ENCODE measurements at places on chromosomes 3 and 15.

- no peak for DNase-seq
Observed at GRCh38 chr3:105614288-105615030, 247.8 kb downstream of the ALCAM start.

DNA sequence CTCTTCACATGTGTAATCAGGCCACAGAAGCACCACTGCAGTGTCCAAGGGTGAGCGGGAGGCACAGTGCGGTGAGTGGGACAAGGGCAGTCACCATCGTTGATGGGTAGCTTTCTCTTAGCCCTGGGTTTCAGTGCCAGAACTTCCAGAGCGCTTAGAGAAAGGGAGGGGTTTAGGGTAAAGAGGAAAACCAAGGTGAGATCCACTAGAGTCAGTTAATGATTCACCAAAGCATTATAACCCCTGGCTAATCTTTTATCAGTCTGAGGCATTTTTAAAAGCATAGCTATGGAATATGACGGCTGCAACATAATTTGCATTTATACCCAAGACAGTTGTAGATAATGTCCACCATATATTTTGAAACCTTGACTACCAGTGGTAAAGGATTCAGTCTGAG is 94.8 kb downstream of the SHQ1 start:
- DNase-seq = no peak

DNA sequence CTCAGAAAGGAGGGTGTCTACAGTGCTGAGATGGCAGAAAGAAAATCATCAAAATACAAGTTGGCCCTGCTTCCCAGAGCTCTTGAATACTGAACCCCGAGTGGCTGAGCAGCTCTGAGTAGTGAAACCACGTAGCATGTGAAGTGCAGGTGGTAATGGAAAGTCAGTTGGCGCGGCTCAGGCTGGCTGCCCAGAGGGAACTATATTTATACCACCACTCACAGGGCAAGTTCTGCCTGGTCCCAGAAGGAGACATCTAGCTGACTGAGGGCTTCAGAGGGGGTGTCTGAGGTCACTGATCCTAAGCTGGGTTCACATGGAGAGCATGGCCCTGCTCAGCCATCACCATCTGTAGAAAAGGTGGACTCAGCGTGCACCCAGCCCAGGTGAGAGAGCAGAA is 129.6 kb upstream of the AGBL1 start:
- no peak for DNase-seq

- no peak for DNase-seq
Observed at GRCh38 chr3:86921971-86922680, 68.8 kb downstream of the VGLL3 start.

DNA sequence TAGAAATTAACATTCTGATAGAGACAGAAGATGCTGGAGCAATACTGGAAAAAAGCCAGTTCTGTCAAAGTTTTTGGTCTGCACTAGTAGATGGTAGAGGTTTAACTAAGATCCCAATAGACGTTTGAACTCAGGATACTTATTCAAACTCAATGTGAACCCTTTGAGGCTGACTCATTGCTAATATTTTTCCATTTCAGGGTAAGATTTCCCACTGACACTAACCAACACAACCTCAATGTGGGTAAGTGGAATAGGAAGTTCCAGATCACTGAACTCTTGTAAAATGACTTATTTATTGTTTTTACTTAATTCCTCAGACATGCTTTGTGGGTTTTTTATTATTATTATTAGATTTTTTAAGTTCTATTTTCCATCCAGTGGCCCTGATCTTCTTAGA is 1024.8 kb downstream of the EPHA3 start:
- DNase-seq = no peak

- no peak for DNase-seq
Observed at GRCh38 chr3:43862992-43863805, 172.5 kb downstream of the ABHD5 start.

- no peak for DNase-seq
Observed at GRCh38 chr15:34179234-34179633, 30.7 kb downstream of the KATNBL1 start.

DNA sequence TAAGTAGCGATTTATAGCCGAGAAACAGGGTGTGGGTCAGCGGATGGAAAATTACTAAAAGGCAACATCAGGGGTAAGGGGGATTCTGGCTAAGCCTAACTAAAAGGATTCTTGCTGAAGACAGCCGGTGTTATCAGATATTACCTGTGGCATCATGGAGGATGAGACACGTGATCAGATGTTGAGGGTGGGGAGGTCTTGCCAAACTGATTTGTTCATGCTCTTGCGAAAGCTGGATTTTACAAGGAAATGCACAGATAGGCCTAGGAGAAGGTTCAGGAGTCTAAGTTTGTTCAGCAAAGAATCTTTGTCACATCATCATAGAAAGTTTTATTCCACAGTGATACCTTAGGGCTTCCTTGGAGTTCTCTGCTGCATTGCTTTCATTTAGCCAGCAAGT is 396.8 kb upstream of the TBL1XR1 start:
- no peak for DNase-seq

DNA sequence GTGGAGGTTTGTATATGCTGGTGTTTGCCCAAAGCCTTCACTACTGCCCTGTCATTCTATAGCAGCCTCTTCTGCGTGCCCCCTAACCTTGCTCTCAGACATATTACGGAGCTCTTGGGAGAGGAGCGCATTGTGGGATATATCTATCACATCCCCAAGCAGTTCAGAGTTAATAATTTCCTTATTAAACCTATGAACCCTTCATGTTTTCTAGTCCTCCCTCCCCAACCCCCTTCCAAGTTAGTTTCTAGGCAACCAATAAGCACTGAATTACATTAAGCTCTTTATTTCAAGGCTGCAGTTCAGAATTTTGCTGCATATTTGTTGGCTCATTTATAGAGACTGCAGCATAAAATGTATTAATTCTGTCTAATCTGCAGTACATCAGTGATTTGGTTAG is 57.3 kb upstream of the GRM7 start:
- DNase-seq = no peak

DNA sequence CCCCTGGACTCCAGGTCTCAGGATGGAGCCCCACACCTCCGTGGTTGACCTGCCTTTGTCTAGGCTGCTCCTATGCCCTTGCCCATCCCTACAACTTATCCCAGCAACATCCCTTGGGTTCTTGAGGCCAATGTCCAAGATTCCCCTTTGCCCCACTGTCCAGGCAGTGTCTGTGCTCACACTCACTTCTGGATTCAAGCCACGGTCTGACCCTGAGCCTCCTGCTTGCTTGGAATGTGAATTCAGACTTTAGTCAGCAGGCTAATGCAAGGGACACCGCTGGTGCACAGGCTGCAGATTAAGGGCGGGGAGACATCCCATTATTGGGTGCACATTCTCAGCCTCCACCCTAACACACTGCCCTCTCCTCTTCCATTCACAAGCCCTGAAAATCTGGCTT is 154.1 kb downstream of the WNT5A start:
- no peak for DNase-seq

DNA sequence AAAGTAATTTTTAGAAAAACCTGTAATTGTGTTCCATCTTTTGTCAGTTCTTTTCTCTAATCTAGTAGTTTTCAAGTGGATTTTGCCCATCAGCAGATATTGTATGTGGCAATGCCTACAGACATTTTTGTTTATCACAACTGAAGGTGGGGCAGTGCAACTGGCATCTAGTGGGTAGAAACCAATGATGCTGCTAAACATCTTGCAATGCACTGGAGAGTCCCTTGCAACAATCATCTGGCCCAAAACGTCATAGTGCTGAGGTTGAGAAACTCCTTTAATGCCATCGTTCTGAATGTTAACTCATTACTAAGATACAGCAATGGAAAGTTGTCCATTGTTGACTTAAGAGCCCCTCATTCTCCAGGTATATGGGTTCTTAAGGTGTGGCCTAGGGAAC is 80.1 kb downstream of the BTD start:
- no peak for DNase-seq

DNA sequence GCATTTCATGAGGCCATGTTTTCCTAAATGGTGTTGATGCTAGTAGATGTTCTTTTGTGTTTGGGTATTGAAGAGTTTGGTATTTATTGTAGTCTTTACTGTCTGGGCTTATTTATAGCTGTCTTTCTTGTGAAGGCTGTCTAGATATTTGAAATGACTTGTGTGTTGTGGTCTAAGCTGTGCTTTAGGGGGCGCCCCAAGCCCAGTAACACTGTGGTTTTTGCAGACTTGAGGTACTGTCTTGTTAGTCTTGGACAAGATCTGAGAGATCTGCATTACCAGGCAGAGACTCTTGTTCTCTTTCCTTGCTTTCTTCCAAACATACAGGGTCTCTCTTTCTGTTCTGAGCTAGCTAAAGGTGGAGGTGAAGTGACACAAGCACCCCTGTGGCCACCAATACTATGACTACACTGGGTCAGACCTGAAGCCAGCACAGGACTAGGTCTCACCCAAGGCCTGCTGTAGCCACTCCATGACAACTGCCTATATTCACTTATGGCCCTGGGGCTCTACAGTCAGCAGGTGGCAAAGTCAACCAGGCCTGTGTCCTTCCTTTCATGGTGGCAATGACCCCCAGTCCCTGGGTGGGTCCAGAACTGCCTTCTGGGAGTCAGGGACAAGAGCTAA is 152.1 kb upstream of the TBC1D5 start:
- DNase-seq = no peak

DNA sequence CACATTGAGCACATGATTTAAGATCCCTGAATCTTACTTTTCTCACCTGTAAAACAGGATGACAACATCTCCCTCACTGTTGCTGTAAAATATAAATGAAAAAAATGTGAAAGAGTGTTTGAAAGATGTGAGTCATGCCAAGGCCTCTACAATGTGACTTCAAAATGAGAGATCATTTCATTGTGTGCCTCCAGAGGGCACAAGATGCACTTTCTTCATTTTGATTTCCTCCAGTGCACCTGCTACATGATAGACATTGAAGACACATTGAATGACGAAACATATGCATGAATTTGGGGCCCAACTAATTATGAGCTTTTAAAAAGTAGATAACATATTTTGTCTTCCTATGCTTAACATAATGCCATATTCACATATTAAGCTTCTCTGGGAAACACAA is 170.3 kb downstream of the MOBP start:
- DNase-seq = no peak

DNA sequence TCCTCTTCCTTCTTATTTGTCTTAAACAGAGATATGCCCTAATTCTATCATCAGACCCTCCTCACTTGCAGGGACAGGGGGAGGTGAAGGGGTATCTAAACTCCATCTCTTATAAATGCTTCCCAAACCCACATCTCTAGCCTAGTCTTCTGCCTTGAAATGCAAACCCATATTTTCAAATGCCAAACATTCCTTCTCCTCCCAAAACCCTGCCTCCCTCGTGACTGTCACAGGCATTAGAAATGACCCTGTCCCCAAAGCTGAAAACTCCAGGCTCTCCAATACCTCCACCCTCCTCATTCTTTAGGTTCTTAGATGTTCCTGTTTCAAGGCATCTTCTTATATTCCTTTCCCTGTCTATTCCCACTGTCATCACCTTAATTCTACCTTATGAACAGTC is 191.0 kb downstream of the ERC2 start:
- DNase-seq = no peak

DNA sequence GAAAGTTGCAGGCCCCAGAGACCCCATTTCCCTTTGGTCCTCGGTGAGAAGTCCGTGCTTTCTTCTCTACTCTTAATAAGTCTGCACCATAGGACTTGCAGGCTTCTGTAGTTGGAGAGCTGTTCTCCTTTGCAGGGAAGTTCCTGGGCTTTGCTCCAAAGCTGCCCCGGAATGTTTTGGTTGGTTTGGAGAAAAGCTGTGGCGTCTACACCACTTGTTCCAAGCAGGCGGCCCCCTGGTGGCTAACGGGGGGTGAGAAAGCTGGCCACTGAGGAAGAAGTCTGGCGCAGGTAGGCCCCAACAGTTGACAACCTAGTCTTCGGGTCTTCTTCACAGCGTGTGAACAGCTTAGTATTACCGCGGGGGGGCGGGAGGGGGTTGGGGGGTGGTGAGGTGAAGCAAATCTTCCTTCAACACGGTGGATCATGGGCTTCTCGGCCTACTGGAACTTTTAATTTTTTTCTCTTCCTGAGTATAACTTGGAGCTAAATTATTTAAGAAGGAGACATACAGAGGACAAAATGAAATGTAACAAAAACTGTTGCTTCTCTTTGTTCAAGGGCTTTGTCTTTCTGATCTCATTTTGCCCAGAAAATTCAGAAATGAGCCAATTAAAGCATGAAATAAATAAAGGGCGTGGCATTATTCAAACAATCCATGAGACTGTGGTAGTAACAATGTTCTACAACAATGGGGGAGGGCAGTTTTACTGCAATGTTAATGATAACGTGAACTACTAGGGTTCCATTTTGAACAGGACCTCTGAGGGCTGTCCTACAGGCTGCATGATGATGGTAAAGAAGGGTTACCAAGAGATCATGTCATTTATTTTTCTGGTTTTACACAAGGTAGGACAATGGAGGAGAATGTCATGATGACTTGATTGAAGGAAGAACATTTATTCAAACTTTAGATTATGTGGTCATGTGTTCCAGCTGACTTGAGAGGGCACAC is 2.2 kb upstream of the THRB start:
- no peak for DNase-seq

DNA sequence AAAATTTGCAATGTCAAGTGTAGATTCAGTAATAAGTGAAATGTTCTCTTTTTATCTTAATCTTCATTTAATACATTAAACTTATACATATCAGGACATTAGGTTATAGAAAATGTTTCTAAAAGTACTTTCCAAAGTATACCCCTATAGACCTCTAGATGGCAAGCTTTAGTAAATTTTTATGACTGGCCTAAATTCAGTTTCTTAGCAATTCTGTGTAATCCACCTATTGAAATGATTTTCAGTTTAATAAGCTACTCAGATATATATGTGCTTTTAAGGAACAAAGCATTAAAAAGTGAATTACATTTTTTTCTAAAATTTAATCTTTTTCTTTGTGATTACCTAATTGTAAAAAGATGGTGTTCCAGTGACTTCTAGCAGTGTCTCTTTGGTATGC is 342.2 kb downstream of the GBE1 start:
- DNase-seq = peak; percentile 6

- no peak for DNase-seq
Observed at GRCh38 chr3:260898-261297, 64.3 kb downstream of the CHL1 start.

GRCh38 chr3:143066033-143066432 is 53.5 kb upstream of the CHST2 start:
- no peak for DNase-seq

DNA sequence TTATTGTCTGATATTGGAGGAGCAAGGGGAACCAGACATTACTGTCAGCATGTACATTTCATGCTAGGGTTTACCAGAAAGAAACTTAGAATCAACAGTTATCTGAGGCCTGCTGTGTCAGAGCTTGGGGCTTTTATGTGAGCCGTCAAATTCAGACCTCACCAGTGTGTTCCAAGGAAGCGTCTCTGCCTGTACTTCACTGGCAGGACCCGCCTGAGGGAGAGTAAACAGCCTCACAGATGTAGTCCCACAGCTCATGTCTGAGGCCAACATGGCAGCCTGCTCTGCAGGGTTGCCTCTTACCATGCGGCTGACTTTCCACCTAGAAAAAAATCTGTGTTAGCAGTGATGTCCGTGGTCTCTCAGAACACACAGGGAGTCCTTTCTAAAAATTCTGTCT is 74.3 kb downstream of the GHSR start:
- DNase-seq = no peak

All from skin of body (tissue), 3 donors.